IPS DF 6.9 (cell line): ENCODE measurements at places on chromosomes 3 and 15.

DNA sequence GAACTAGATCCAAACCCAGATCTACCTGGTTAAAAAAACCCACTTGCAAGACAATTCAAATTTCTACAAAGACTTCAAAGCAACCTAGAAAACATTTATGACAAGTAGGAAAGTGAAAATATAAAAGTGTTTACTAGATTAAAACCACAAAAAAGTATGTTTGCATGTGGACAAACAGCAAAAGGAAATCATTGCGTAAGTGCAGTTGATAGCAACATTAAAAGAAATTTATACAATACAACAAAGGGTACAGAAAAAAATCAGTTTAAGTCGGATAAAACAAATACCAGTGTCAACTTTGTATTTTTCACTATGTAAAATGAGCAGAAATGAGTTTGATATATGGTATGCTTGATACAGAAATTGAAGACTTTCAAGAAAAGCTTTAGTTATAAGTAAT, 2.6 kb downstream of the EIF5A2 start:
- no peak overlapping the region for H3K4me3 ChIP-seq
- no peaks in the 10 kb centered on the region for H3K4me1 ChIP-seq
- no peak for DNase-seq
- no peak overlapping the region for H3K27ac ChIP-seq
- H3K36me3 ChIP-seq = no peaks in the 10 kb centered on the region
- H3K27me3 ChIP-seq = no peaks in the 10 kb centered on the region

DNA sequence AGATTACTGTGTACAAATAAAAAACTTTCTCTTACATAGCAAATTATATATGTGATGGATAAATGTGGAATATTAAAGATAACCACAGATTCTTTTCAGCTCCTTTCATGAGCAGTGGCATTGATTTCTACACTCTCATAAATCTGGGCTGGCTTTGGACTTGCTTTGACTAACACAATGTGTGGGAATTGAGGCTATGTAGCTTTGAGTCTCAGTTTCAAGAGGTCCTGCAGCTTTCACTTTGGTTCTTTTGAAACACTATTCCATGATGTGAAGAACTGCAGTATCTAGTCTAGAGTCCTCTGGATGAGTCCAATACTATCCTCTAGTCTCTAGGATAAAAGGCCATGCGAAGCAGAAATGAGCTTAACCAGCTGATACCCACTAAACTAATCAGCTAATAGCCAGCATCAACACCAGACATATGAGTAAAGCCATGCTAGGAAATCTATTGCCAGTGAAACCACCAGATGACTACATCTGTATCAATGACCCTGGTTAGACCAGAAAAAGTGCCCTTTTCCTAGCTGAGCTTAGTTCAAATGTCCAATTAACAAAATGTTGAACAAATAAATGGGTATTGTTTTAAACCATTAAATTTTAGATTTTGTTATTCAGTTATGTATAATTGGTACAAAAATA, 274.9 kb upstream of the ZPLD1 start:
- no peaks in the 10 kb centered on the region for H3K27me3 ChIP-seq
- H3K4me3 ChIP-seq = no peak overlapping the region
- DNase-seq = no peak
- no peaks in the 10 kb centered on the region for H3K36me3 ChIP-seq
- H3K4me1 ChIP-seq = no peaks in the 10 kb centered on the region

- H3K27me3 ChIP-seq = no peaks in the 10 kb centered on the region
- no peak overlapping the region for H3K27ac ChIP-seq
- no peaks in the 10 kb centered on the region for H3K36me3 ChIP-seq
- H3K4me1 ChIP-seq = peaks cover 9% of the 10 kb centered on the region; the same call in 1 of the 2 replicates
- no peak for DNase-seq
Observed at GRCh38 chr15:92001307-92001706, 147.8 kb downstream of the SLCO3A1 start.

DNA sequence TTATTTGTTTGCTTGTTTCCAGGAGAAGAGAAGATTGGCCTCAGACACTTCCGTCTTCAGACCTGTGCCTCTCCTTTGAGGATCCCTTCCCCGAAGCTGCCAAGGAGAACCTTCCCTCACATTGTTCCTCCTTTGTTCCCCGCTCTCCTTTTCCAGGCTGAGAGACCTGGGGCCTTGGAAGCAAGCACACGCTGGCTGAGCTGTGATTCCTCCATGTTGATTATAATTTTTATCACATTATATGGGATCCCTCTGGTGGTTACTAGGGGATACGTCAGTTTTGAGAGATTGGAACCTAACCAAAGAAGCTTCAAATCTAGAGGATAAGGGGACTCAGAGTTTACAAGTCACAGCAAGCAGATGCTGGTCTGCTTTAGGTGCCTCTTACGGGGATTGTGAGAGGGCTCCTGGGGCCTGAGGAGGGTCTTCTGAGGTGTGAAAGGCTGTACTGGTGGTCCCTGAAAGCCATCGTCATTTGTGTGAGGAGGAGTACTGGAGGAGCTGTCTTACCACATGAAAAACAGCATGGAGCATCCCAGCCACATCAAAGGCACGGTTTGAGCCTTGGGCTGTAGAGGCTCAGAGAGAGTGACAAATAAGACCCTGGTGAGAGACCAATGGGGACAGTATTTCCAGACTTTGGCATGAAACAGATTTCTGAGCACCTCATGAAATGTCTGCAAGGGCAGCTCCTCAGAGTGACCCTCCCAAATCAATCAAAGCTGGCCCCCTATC, 760.1 kb upstream of the CFAP20DC start:
- no peaks in the 10 kb centered on the region for H3K27me3 ChIP-seq
- no peak overlapping the region for H3K4me3 ChIP-seq
- H3K36me3 ChIP-seq = no peaks in the 10 kb centered on the region
- no peak for DNase-seq
- no peak overlapping the region for H3K27ac ChIP-seq

DNA sequence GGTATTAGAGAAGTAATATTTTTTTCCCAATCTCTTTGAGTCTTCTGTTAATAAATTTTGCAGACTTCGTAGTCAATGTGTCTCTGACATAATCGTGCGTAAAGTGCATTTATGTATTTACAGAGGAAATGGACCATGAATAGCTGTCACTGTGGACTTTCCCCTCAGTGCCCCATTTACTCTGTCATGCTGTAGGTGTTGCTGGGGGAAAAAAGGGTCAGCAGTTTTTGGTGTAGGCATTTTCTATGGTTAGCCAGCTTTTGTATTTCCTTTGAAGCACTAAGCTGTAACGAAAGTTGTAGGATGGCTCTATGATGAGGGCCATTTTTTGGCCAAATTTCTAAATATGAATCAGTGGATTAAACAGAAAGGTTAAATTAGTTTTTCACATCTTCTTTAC, 598.4 kb downstream of the FGF12 start:
- no peak overlapping the region for H3K27ac ChIP-seq
- no peak overlapping the region for H3K4me3 ChIP-seq
- no peaks in the 10 kb centered on the region for H3K4me1 ChIP-seq
- H3K27me3 ChIP-seq = no peaks in the 10 kb centered on the region

DNA sequence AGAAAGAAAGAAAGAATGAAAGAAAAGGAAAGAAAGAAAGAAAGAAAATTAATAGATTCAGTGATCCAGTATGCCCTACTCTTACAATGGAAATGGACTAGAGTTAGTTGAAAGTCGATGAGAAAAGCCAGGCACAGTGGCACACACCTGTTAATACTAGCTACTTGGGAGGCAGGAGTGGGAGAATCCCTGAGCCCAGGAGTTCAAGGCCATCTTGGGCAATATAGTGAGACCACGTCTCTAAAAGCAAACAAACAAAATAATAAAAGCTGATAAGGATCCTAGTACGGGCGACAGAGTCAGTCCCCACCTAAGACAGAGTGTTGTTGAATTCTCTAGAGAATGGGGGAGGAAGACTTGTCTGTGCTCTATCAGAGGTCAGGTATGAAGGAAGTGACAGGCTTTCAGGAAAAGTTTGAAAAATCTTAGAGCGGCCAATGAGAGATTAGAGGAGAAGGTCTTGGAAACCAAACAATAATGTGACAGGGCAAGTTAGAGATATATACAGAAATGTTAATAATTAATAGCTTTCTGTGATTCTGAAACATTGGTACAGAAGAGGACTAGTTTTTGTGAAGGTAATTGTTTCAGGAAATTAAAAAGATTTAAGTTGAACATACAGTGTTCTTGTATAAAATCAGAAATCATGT, 117.9 kb upstream of the PTX3 start:
- H3K27me3 ChIP-seq = no peaks in the 10 kb centered on the region
- no peak overlapping the region for H3K27ac ChIP-seq
- no peak for DNase-seq

DNA sequence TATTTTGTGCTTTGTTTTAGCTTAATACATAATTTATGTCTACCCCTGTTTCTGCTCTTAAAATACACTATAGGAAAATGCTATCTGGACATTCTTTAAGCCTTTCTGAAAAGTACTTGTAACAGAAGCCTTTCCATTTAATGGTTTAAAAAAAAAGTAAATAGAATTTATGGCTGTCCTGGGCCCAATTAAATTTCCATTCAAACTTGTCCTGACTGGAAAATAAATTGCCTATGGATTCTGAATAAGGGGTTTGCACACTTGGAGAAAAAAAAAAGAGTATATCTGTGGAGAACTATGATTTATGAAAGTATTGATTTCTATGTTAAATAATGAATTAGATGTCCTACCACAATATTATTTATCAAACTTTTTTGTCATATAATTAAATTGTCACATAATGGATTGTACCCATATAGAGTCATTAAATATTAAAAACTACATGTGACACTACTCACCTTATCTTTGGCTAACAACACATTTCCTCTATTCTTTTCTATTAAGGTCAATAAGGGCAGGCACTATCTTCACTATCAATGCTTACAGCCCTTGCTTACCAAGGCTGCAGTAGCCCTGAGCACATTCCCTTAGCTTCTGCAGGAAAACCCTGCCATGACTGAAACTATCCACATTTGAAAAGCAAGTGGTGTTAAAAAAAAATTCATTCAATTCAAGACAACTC, 396.1 kb upstream of the ROBO2 start:
- H3K4me3 ChIP-seq = no peak overlapping the region
- H3K4me1 ChIP-seq = no peaks in the 10 kb centered on the region
- DNase-seq = no peak
- no peak overlapping the region for H3K27ac ChIP-seq
- H3K36me3 ChIP-seq = no peaks in the 10 kb centered on the region

DNA sequence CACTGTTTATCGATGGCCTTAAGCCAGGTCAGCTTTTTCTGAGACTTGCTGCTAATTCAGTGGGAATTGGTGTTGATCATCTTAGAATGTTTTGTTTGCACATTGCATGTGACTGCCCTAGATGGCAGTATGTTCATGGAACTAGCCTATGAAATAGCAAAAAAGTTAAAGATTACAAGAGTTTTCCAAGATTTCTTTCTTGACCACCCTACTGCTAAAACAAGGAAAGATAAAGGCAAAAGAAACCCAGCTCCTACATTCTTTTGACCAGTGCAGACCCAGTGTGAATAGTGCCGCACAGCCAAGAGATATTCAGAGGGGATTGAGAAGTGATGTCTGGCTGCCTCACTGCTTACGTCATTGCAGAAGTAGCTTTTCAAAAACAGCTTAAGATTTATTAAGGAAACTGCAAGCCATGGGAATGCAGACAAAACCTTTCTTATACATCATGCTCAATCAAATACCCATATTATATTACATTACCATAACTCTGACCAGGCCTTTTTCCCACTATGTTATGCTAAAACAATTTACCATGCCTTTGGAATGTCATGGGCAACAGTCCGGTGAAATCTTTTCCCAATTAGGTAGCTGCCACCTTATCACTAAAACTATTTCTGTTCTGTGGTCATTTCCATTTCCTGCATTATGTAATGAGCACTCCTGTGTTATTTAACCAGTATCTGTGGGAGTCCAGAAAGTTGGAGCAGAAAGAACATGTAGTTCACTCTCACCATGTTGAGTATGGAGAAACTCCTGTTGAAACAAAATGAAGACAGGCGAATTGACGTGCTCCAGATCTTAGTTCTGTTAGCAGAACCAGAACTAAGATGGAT, 6.0 kb downstream of the PHLDB2 start:
- no peak overlapping the region for H3K4me3 ChIP-seq
- H3K27me3 ChIP-seq = no peaks in the 10 kb centered on the region; the same call in 1 of the 2 replicates
- H3K36me3 ChIP-seq = no peaks in the 10 kb centered on the region
- no peak overlapping the region for H3K27ac ChIP-seq

DNA sequence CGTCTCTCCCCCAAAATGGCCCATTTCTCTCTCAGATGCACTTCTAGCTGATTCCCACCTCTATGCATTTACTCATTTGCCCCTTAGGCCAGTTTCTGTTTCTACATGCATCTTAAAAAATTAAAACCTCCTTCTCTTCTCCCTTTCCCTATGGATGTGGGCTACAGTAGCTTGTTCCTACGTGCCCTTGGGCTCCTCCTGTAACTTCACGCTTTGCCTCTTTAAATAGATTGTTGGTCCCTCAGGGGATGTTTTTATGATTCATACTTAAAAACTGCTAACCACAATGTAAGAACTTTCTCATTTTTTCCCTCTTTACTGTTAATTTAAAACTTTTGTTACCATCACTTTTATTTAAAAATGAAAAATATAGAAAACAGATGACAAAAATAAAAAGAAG, 185.6 kb upstream of the MRPL3 start:
- H3K4me3 ChIP-seq = no peak overlapping the region
- no peak for DNase-seq
- no peaks in the 10 kb centered on the region for H3K27me3 ChIP-seq
- no peaks in the 10 kb centered on the region for H3K4me1 ChIP-seq
- no peaks in the 10 kb centered on the region for H3K36me3 ChIP-seq

DNA sequence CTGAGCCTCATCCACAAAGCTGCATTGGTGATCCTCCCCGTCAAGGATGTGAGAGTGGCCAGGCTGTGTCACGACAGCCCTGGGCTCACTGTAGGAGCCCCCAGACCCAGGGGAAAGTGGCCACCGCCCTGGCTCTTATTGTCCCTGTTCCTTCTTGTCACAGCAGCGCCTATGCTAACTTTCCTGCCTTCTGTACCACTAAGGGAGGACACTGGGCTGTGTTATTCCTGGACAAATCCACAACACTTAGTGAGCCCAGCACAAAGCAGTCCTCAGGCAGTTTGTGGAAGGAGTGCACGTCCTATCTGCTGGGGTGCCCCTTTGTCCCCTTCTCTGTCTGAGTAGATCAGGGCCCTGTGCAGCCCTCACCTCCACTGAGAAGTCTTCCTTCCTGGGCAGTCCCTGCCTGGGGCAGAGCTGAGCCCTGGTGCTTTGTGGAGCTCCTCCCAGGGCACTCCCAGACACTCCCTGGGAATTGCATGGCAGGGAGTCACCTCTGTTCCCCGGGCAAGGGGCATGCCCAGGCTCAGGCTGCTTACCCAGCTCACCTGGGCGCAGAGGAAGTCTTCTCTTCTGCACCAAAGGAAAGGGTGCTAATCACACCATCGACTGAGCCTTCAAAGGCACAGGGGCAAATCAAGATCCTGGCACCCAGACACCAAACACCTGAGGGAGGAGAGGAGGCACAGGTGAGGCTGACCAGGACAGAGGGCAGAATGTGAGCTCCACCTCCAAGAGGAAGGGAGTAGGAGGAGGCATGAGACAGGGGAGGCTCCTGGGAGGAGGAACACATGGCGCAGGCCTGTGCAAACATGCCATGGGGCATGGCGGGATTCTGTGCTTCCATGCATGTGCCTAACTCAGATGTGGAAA, 138.7 kb downstream of the KLF13 start:
- no peak for DNase-seq
- H3K27ac ChIP-seq = no peak overlapping the region
- no peaks in the 10 kb centered on the region for H3K4me1 ChIP-seq
